ENCODE measurements at places on chromosomes 1 and 21.

GRCh38 chr1:93801471-93801870, 77.5 kb downstream of the DNTTIP2 start:
- DNase-seq = no peak

DNA sequence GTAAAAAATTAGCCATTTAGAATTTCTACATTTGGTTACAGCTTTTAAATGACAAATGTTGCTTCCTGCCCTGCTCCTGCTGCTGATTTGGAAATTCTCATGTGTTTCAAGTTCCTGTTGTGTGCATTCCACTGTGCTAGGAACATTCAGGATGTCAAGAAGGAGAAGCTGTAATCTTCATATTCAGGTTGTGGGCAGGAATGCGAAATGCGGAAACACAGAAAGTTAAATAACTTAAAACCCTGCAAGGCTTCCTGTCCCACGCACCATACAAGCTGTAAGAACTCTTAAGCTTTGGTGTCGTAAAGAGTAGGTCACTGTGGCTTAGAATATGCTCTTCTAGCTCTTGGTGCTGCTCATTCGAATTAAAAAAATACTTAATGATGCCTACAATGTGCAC, 52.6 kb downstream of the S100B start:
- no peak for DNase-seq

GRCh38 chr1:151494741-151495281, 16.4 kb upstream of the CGN start:
- no peak for DNase-seq

DNA sequence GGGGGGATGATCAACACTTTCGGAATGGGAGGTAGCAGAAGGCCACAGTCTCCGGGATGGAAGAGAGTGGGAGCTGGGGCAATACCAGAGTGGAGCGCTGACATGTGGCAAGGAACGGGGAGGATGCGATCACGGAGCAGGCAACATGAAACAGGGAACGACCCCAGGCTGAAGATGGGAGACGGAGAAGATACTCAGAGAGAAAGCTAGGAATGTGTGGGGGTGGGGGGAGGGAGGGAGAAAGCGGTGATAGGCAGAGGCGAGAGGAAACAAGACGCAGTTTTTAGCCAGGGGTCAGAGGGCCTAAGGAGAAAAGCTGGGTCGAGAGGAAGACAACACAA, 577 bp downstream of the RAB3GAP2 start:
- no peak for DNase-seq

- DNase-seq = no peak
Observed at GRCh38 chr21:23394458-23394857, 2212.8 kb downstream of the MRPL39 start.

GRCh38 chr1:183106746-183107145, 79.3 kb upstream of the LAMC2 start:
- DNase-seq = no peak

GRCh38 chr21:44706026-44706705, 5.2 kb downstream of the TSPEAR start:
- no peak for DNase-seq

DNA sequence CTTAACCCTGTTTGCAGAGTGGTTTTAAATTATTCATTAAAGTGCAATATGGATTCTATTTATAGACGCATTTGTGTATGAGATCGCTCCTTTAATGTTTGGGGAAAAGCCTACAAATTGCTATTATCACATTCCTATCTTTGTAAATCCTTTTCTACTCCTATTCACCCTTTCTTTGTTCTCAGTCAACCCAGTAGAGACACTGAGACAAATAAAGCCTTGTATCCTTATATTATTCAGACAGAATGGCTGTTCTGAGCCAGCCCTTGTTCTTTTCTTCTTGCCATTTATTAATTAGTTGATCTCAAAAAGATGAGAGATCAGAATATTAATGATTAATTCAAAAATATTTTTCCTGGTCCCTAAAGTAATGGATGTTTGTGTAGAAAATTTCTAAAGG, 8.4 kb downstream of the PCBP3 start:
- no peak for DNase-seq

- DNase-seq = no peak
Observed at GRCh38 chr1:168794057-168794456, 65.1 kb upstream of the DPT start.

DNA sequence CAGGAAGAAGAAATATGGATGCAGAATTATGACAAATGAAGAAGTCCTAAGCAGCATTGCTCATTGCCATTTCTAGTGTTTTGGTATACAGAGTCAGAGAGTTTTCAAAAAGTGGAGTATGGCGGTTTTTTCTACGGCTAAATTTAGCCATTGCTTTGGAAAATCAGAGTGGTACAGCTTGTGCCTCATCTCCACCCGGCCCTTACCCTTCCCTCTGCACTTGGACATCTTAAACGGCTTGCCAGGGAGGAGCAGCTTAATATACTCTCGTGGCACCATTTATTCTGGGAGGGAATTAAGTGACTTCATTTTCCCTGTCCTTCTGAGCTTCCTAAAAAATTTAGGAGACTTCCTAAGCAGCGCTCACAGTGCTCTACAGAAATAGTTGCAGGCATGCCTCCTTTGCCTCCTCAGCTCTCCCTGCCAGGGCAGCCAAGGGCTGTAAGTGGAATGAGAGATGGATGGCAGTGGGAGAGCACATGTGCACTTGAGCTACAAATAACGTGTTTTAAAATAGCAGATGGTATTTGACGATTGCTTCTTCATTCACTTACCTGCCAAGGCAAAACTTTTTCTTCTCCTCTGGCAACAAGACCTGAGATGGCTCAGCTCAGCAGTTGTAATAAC, 51.5 kb upstream of the VAMP3 start:
- DNase-seq = no peak

GRCh38 chr1:200874694-200875093, 1.9 kb downstream of the GPR25 start:
- DNase-seq = no peak

DNA sequence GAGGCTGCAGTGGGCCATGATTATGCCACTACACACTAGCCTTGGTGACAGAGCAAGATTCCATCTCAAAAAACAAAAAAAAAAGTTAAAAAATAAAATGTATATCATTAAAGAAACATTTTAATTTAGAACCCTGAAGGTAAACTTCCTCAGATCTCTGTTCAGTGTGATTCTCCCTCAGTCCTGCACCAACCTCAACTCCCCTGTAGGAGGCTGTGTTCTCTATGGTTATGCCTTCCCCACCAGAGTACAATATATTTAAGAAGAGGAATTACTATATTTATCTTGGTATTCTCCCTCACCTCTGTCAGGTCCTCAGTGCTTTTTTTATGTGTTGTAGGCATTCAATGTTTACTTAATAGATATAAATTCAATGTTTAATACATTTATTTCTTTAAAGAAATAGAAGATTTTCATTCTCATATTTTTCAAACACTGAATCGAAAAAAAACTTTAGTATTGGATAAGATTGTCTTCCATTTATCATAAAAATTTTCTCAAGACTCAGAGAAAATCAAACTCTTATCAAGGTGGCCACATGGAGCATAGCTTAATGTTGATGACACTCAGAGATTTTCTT, 4.8 kb upstream of the LRRC8B start:
- DNase-seq = no peak

DNA sequence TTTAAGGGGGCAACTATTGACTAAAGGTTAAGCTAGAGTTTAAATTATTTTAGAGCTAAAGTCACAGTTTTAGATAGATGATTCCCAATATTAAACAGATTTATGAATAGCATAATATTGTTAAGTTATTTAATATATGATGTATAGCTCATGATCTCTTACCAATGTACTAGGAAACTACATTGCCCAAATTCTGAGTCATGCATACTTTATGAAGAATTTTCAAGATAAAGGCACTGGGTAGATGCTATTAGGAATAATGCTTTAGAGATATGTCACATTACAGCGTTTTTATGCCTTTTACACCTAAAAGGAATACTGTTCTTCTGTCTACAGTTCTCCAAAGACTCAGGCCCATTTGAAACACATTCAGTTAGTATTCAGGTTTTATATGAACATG, 215.1 kb downstream of the NCAM2 start:
- no peak for DNase-seq

DNA sequence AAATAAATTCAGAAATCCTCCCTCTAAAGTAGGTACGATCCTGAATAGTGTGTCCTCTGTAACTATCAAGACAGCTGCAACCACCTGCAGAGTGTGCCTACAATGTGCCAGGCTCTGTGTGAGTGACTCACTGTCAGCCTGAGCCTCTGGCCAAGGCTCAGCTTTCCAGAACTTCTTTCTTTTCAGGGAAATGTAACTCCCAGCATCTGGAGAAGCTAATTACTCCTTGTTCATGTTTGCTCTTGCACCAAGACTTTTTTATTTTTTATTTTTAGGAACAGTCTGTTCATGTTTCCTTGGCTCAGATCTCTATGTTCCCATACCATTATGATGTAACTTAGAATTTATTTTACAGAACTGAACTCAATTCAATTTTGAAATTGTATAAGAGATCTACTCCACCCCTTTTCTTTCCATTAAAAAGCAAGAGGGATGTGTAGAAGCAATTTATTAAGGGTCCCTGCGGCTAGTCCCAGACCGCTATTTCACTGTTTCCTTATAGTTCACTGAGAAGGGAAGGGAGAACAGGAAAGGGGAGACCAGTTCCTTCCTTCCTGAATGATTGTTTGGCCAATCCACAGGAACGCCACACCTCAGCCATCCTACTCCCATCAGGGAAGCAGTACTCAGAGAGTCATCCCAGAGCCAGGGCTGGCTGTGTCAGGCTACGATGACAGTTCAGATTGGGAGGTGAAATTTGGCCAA, 112.4 kb upstream of the ZNF648 start:
- DNase-seq = no peak

- no peak for DNase-seq
Observed at GRCh38 chr1:201912832-201913231, 24.1 kb downstream of the SHISA4 start.

- peak; percentile 98 for DNase-seq
Observed at GRCh38 chr1:42340093-42340492, 5.1 kb upstream of the FOXJ3 start.

GRCh38 chr1:110040548-110040947, 6.1 kb downstream of the STRIP1 start:
- no peak for DNase-seq

- no peak for DNase-seq
Observed at GRCh38 chr21:31326522-31327242, 17.4 kb downstream of the TIAM1 start.

DNA sequence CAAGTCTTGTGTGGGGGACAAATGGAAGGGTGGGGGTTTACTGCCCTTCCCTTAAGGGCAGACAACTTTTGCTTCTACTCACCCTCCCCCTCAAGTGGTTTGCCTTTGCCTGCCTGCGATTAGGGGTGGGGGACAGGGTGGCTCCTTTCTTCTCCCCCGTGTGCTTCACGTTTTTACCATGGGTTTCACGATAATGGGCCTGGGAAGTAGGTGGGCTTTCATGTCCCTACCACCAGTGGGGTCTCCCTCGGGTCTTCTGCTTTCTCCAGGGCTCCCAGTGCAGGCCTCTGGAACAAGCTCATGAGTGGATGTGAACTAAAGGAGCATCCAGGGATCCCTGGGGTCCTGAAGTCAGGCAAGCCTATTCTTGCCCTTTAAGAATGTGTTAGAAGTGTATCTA, 21.6 kb downstream of the UTP25 start:
- no peak for DNase-seq

DNA sequence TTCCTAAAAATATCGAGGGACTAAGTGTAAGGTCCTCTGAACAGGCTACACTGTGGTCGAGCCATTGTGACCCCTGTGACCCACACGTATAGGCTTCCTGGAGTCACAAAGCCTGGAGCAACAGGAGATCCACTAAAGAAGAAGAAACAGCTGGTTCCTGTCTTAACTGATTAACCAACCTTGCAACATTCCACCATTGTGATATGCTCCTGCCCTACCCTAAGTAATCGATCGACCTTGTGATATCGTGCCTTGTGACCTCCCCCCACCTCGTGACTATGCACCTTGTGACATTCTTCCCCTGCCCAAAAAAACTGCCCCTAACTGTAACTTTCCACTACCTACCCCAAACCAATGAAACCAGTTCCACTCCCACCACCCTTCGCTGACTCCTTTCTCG, 304.6 kb upstream of the FAM78B start:
- no peak for DNase-seq

- DNase-seq = no peak
Observed at GRCh38 chr1:55276671-55277376, 61.7 kb upstream of the USP24 start.

DNA sequence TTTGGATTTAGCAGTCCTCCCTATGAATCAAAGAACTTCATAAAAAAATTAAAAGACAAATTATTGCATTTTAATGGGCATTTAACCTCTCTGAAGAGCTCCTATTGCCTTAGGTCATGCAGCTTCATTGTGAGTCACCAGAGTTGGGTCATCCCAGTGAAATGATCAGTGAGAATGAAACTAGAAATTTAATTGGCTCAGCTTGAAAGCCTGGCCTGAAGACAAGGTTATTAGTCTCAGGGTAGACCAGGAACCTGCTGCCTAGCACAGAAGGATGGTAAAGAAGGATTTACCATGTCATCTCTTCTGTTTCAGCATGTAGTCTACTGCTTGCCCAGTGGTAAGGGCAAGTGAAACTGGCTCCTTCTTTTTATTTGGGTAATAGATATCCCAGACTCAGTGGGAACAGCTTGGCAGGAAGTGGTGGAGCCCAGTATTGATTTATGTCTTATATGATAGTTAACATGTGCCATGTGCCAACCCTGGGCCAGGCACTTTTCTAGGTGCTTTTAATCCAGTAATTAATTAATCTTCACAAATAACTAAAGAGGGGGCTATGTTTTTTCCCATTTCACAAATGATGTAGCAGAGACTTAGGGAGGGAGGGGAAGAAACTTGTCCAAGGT, 23.6 kb downstream of the LAMC2 start:
- DNase-seq = no peak

DNA sequence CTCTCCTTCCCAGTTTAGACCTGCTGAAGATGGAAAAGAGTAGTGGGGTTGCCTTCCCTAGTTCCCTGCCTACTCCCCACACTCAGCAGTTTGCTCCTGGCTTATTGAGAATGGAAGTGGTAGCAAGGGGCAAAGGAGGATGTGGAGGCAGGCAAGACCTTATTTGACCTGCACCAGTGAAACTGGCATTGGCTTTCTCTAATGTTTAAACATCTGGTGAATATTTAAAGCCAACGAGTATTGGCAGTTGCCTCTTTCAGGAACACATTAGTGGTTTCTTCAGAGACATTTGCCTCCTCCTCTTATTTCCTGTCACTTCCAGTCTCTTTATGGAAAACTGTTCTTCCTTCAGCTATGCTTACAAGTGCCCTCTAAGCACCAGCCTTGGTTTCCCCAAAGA, 62.4 kb upstream of the VAV3 start:
- DNase-seq = no peak

GRCh38 chr1:199512037-199512710, 515.3 kb upstream of the NR5A2 start:
- DNase-seq = no peak

DNA sequence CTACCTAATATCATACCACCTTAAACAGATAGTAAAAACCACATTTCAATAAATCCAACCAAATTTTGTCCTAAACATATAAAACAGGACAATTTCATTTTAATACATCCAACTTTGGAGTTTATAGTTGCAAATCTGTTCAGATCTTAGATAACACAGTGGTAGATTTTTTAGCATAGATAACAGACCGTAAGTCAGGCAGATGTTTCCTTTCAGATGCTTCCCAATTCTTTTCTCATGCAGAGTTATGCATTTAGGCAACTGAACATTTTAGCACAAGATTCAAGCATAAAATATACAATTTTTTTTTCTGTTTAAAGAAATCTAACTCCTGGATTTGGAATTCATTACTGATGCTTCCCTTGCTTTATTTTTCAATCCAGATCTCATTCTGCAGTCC, 156.5 kb upstream of the ZNHIT6 start:
- no peak for DNase-seq
